Activated naive CD4-positive, alpha-beta T cell treated with Interleukin-2 at 50 U/mL for 16 hours (primary cell): ENCODE measurements at places on chromosomes 11 and 22.
A peak's percentile ranks its signal among the peaks of the same experiment; 100 is the strongest.

- no peak for DNase-seq
These were observed 16.6 kb upstream of the RRP7A start for GRCh38 chr22:42536166-42536565.

DNA sequence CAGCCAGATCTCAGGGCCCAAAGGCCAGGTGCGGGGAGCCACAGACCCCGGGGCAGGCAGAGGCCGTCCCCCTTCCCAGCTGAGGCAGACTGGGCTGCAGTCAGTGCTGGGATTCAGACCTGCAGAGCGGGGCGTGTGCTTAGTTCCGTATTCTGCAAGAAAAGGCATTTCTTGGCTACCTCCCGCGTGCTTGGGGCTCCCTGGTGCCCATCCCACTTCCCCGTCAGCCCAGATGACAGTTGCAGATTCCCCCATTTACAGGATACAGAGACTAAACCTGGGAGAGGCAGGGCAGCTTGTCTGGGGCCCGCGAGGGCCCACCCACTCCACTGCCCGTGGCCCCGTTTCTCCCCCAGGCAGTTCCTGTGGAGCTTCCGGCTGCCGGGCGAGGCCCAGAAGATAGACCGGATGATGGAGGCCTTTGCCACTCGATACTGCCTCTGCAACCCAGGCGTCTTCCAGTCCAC is 18.3 kb downstream of the CYTH4 start:
- DNase-seq = peak; percentile 50

GRCh38 chr22:50114221-50115021 is 24.6 kb downstream of the MOV10L1 start:
- DNase-seq = no peak

- no peak for DNase-seq
These were observed 24.5 kb upstream of the GNB1L start for GRCh38 chr22:19879246-19879570.

- no peak for DNase-seq
These were observed 32.0 kb upstream of the TESMIN start for GRCh38 chr11:68783216-68783821.

GRCh38 chr22:40560551-40560950 is 76.0 kb downstream of the MRTFA start:
- no peak for DNase-seq

DNA sequence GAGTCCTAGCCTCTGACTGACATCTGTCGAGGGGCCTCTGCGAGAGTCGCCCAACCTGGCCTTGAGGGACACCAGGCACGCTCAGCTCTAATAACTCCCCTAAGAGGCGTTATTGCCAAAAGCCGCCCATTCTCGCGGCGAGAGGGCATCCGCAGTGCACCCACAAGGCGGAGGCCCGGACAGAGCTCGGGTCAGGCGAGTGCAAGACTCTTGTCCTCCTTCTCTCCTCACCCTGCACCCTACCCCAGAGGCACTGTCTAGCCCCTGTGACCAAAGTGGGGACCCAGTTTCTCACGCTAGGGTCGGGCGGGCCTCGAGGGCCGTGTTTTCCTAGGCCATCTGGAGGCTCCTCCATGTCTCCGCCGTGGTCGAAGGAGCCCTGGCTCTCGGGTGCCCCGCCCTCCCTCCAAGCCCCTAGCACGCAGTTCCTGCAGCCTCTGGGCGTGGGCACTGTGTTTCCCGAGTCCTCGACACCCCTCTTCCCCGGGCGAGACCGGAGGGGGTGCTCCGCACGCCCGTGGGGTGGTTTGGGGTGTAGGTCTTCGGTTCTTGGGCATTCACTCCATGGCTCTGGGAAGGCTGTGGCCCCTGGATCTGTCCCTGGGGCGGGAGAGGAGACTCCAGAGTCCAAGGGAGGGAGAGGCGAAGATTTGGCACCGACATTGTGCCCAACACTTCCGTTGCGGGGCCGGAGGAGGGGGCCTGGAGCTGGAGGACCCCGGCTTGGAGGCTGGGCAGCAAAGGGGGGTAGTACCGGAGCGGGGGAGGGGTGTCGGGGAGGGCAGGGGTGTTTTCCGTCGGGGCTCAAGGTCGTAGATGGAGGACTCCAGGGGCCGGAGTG is 1.0 kb downstream of the CHRM4 start:
- no peak for DNase-seq

DNA sequence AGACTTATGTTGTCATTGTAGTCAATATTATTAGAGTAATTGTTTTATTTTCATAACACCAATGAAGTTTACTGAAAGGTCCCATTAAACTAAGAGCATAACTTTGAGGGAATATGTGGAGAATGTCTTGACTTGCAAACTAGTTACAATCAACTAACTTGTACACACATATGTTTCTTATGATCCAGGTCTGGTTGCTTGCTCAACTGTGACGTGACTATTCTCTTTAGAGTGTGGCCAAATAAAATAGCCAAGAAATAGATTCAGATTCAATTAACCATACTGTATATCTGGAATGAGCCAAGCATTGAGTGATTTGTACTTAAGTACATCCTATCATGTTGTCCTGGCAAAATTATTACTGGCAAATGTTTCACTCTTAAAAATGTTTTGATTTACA is 101.7 kb downstream of the METTL15 start:
- DNase-seq = no peak
